ENCODE measurements at places on chromosomes 4 and X.

- DNase-seq = no peak
Observed at GRCh38 chr4:161822174-161822573, 341.6 kb downstream of the FSTL5 start.

DNA sequence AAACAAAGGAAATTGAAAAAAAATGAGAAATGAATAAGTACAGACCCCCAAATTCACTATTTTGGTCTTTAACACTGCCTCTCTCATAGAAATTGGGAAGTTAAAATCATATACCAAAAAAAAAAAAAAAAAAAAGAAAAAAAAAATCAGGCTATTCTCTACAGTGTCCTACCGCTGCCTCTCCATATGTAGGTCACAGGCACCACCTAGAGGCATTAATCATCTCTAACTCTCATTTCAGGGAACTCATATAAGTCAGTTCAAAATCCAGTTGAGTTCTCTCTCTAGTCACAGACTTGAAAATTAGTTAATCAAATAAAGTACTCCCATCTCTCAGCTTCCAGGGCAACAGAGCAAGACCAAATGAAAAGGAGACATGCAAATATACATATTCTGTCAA, 47.9 kb downstream of the COX18 start:
- DNase-seq = no peak

DNA sequence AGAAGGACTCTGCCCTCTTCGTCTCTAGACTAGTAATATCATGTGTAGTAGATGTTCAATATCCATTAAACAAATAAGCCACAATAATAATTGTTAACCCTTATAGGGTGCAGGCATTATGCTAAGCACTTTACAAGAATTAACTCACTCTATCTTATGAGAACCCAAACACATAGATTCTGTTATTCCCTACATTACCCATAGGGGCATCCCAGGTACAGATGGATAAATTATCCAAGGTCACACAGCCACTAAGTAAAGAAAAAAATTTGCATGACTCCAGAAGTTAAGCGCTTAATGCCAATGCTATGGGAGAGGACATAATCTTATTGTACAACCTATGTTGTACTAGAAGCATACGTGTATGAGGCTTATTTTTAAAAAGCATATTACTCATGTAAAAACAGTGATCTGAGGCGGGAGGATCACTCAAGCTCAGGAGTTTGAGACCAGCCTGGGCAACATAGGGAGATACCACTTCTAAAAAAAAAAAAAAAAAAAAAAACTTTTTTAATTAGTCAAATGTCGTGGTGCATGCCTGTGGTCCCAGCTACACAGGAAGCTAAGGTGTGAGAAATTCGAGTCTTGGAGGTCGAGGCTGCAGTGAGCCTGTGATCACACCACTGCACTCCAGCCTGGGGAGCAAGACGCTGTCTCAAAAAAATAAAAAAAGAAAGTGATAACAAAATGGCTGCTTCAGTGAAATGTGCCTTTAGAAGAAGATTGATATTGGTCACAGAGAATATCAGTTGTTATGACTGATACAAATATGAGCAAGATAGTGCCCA, 13.6 kb downstream of the LDB2 start:
- DNase-seq = no peak

DNA sequence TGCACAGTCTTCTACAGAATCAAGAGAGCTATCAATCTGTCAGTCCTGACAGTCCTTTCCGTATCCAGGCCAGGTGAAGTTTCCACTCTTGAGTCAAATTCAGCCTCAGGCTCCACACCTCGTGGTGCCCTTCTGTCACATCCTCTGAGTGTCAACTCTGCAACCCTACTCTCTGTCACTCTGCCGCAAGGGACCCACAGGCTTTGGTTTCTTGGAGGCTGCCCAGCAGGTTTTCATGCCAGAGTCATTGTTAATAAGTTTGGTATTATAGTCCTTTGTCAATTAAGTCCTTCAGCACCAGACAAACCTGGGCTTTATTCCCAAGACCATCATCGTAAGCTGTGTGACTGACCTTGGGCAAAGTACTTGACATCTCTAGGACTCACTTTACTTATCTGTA, 83.4 kb upstream of the KLHL13 start:
- no peak for DNase-seq

GRCh38 chrX:21744060-21744459, 13.9 kb downstream of the SMPX start:
- DNase-seq = no peak

DNA sequence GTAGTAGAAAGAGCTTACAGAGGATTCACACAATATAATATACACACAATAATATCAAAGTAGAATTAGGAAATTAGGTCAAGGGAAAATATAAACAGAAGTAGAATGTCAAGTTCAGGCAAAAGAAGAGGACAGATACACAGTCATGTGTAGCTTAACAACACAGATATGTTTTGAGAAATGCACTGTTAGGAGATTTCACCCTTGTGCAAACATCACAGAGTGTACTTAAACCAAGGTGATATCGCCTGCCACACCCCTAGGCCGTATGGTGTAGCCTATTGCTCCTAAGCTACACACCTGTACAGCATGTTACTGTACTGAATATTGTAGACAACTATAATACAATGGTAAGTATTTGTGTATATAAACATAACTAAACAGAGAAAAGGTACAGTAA, 110.0 kb upstream of the EDNRA start:
- DNase-seq = no peak

- peak; percentile 16 for DNase-seq
Observed at GRCh38 chr4:161419822-161420221, 744.0 kb downstream of the FSTL5 start.

DNA sequence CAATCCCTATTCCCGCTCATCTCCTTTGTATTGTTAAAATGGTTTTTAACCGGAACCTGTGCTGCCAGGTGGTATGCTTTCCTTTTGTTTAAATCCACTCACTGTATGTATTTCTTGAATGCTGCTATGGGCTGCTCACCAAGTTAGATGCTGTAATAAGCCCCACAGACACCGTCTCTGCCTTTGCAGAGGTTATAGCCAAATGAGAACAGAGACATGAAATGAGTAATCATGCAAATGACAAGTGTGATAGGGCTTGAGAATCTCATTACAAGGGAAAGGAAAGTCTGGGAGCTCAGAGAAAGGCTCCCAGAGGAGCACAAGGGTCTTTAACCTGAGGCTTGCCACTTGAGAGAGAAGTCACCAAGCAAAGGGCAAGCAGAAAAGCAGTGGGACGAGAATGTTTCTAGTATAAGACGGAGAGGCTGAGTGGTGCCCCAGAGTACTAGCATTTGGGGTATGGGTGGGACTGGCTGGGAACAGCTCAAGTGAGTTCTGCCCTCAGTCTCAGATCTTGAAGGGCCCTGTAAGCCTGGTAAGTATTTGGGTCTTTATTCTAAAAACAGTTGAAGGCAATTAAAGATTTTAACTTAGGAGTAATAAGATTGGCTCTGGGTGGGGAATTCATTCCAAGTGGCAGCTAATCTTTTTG, 110.8 kb upstream of the H2AZ1 start:
- no peak for DNase-seq

- no peak for DNase-seq
Observed at GRCh38 chr4:24482871-24483270, 101.5 kb downstream of the DHX15 start.

DNA sequence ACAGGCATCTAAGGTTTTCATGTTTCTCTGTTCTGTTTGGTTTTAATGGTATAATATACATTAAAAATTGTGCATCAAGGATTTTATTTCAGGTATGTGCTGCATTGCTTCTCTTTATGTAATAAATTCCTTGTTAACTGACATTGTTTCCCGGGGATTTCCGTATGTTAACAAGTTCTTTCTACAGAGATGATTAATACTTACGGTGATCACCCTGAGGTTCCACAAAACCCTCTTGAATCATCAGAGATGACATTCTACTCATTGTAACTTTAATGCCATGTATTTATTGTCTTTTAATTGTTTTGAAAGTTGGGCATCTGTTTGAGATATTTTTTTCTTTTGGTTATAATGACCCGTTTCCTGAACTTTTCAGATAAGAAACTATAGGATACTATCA, 37.5 kb downstream of the ARHGAP10 start:
- no peak for DNase-seq

DNA sequence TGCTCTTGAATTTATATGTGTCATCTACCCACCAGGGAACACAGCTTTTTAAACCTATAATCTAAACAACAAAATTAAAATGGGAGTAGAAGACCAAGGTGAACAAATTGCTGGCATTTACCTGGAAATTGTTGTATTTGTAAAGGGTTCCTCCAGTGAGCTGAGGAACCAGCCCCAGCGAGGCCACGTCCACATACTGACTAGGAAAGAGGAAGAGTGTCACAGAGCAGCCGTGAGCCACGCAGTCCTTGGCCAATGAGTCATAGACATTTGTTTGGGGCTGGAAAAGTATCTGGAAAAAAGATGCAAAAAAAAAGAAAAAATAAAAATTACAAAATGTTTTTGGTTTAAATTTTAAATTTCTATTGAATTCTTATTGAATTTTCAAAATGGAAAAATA, 58.7 kb downstream of the METTL14 start:
- no peak for DNase-seq
